ENCODE measurements at places on chromosomes 12 and 14.

GRCh38 chr12:24977060-24977459 lies 28.2 kb upstream of the BCAT1 start:
- DNase-seq, result no peak

- peak; percentile 41 for DNase-seq
Measured at GRCh38 chr12:7806863-7807487, 17.8 kb downstream of the NANOG start.

DNA sequence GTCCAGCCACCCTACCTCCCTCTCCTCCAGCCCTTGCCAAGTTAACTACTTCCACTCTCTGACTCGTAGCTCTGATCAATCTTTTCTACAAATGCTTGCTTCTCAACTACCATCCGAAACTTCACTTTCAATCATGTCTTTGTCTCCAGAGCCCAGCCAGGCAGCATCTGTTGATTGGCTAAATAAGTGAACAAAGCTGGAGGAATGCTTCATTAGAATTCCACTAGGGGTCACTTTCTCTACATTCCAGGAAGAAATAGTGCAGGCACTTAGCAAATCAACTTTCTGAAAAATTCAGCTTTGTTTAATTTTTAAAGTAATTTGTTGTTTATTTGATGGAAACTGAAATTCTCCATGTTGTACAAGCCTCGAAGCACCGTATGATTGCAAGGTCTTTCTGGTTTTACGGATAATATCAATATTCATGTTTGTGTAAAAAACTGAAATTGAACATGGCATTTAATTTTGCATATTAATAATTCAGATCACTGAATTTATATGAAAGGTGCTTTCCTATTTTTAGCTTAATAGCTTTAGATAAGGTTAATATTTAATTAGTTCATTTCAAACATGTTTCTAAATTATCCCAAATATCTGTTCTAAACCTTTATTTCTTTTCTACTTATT lies 32.4 kb upstream of the HELB start:
- DNase-seq, result peak; percentile 32

DNA sequence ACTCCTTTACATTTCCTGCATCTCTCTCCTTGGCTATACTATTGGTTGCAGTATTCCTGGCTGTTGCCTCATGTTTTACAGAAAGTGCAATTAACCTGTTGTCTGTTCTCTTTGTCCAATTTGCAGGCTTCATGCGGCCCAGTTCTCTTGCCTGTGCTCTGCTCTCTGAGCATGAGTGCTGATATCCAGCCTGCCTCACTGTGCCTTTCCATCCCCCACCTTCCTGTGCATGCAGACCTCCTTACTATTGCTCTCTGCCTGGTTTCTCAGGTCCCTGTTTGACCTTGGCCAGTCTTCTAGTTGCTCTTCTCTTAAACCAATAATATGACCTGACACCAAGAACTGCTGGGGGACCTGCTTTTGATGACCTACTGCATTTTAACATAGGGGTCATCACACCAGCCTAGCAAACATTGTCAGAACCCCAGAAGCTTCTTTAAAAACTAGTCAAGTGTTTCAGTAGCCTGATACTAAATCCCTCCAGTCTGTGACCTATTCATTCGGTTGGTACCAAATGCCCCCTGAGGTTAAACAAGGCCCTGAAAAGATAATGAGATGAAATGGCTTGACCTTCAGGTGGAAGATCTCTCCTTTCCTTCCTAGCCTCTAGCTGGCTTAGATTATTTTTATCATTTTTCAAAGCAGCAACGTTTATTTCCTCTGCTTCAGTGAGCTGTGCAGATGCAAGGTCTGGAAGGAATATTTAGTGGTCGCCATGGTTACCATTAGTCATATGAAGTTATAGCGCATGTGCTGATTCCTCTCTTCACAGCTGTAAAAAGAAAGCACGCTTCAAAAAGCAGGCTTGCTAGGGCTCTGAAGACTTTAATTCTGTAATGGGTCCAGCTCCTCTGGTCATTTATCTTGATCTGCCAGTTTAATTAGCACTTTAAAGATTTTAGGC lies 216.5 kb downstream of the PHLDA1 start:
- DNase-seq, result no peak
